T-helper 1 cell (primary cell): ENCODE measurements at places on chromosomes 12 and 14.

DNA sequence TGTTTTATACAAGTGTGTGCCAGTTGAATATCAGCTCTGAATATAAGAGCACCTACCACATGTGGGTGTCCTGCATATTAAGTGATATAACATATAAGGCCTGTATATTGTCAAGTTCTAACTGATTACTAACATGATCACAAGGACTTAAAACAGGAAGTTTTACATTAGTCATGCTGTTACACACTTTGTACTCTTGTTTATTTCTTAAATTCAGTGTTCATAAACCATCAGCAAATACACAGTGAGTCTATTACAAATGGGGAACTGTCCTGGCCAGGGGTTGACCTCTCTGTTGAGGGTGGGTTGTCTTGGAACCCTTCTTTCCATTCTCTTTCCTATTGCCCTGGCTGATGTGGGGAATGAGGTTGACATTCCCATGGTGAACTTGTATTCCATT is 19.1 kb downstream of the HELB start:
- no peak for DNase-seq

DNA sequence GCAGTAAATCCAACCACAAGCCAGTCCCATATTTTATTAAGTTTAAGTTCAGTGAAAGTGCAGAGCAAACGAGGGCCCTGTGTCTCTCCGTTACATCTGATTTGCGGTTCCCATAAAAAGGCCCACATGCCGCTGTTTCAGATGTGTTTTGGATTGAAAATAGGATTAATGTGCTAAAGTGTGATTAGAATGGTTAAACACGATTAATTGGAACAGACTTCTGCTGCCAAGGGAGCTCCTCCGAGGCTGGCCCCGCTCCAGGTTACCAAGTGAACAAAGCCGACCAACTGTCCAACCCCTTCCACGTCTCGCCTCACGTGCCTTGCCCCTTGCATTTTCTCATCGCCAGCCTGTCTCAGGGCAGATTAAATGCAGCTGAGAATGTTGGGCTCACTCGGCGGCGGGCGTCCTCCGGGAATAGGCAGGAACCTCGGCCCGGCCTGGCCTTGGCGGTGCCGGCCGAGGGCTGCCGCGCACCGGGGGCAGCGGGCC is 166.5 kb upstream of the GSC start:
- no peak for DNase-seq

DNA sequence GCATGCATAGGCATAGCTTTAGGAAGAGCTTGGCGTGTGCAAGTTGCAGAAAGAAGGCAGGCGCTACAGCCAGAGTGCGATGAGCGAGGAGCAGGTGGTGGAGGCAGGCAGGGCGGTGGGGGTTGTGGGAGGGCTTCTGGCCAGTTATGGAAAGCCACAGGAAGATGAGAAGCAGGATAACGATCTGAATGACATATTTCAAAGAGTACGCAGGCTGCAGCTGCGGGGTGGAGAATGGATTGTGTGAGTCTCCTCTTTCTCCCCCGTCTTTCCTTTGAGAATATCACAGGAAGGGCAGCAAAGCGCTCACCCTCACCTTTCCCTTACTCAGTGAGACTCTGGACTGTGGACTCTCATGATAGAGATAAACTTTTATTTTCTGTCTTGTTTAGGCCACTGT is 48.7 kb upstream of the PLXNC1 start:
- DNase-seq: no peak

- peak; percentile 53 for DNase-seq
These were observed 12.5 kb upstream of the MAP3K9 start for GRCh38 chr14:70821584-70822529.

GRCh38 chr14:90290337-90291011 is 34.1 kb downstream of the PSMC1 start:
- DNase-seq: no peak

GRCh38 chr12:113325916-113326315 is 9.0 kb downstream of the SLC8B1 start:
- no peak for DNase-seq

- DNase-seq: no peak
These were observed 25.0 kb downstream of the DACT1 start for GRCh38 chr14:58662759-58663158.

DNA sequence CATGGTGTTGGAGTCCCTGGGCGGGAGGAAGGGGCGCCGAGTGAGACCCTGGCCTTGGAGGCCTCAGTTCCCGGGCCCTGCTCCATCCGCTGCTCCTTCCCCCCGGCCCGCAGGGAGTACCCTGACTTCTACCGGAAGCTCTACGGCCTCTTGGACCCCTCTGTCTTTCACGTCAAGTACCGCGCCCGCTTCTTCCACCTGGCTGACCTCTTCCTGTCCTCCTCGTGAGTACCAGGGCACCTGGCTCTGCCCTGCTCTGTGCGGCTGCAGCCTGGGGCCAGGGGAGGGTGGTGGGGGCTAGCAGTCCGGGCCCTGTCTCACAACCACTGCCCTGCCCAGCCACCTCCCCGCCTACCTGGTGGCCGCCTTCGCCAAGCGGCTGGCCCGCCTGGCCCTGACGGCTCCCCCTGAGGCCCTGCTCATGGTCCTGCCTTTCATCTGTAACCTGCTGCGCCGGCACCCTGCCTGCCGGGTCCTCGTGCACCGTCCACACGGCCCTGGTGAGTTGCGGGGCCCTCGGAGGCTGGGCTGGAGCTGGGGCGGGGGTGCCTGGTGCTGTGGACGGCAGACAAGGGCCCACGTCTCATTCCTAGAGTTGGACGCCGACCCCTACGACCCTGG is 7.0 kb downstream of the NOC4L start:
- no peak for DNase-seq
